LHCN-M2 (cell line): ENCODE measurements at places on chromosomes 1 and 21.
A peak's percentile ranks its signal among the peaks of the same experiment; 100 is the strongest.

- peak; percentile 4 for DNase-seq
These were observed 36.4 kb upstream of the HHAT start for GRCh38 chr1:210292231-210292871.

- DNase-seq = peak; percentile 54
These were observed 9.5 kb upstream of the RPTN start for GRCh38 chr1:152168535-152168868.

- no peak for DNase-seq
These were observed 117.9 kb downstream of the PLPP3 start for GRCh38 chr1:56461158-56462127.

DNA sequence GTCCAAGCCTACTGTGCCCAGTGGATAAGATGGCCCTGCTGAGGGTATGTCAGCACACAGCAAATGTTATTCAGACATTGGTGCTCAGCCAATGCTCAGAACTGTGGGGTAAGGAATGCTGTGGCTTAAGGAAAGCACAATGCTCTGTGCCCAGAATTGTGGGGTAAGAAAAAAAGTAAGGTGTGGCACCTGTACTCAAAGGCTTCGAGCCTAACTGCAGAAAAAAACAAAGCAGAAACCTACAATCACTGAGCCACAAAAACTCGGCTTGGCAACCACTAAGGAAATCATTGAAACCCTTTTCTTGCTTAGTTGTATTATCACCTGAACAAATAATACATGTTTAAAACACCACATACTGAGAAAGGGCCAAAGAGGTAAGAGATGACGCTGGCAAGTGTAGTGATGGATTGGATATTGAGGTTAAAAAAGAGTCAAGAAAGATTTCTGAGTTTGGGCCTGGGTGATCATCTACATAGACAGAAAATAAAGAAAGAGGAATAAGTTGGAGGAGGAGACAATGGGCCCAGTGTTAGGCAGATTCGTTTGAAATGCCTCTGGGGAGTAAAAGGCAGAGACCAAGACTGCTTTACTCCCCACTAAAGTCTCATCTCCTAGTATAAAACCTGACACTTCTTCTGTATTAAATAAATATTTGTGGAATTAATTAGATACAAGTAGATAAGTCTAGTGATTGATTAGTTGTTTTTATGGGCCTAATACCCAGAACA is 25.9 kb upstream of the ATP1A1 start:
- no peak for DNase-seq
